ENCODE measurements at places on chromosomes 5 and 9.

DNA sequence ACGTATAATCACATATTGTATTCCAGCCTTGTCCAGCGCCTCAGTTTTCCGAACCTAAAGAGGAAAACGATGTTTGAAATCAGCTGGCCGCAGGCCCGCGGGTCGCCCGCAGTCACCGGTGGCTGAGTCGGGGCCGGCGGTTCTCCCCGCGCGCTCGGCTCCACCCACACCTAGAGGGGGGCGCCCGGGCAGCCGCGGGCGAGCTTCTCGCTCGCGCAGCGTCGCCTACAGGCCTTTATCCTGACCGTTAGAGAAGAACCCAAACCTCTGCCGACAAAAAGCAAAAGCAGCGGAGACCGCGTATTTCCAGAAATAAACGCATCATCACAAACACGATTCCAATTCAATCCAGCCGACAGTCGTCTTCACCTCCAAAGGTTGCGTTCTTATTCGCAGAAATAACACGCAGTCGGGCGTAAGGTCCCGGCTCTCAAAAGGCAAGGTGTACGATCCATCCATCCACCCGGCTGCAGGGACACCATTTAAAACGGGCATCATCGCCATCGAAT, 725 bp upstream of the NIPBL start:
- DNase-seq: peak; percentile 68

DNA sequence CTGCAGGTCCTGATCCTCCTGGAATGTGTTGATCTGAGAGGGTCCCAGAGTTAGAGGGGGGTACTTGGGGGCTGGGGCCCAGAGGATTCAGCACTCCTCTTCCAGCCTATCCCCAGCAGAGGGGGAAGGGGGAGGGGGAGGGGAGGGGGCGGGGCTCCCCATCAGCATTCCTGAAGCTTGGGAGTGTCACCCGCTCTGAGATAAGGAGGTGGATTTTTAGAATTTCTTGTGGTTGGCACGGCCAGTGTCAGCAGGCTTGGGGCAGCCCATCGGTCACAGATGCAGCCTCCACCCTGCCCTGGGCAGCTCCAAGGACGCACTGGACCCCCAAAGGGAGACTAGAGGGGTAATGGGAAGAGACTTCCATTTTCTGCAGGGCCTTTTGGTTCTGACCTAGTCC, 5.3 kb downstream of the FGF18 start:
- no peak for DNase-seq

DNA sequence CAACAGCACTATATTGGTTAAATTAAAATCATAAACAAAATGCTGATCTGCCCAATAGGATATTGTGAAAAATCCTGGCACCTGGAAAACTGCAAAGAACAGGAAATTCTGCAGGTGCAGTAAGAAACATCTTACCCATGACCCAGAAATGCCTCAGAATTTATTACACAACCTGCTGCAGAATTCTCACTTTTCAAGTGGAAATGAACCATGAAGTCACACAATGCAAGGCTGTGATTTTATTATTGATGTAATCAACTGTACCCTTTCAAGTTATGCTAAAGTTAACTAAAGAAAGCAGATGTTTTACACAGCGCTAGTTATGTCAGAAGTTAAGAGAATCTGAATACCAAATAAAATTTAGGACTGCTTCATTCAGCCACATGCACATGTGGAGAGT, 6.0 kb downstream of the STRBP start:
- no peak for DNase-seq

- no peak for DNase-seq
Measured at GRCh38 chr5:54670281-54670680, 152.7 kb downstream of the SNX18 start.

DNA sequence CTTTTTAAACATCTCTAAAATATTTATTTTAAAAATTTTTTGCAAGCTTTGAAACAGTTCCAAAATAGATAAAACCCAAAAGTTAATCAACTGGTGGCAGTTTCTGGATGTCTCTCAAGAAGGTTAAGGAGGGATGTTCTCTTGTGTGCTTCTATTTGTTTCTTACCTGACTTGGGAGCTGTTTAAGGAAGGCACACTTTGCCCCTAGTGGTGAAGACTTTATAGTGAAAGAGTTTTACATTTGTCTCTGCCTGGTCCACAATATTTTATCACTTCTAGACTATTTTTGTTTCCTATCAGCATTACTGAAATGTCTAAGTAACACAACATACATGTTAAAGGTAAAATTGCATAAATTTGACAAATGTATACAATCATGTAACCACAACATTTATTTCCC, 552.8 kb downstream of the SEMA5A start:
- DNase-seq: no peak

GRCh38 chr5:177959315-177959714, 36.7 kb downstream of the PROP1 start:
- DNase-seq: no peak

- no peak for DNase-seq
Measured at GRCh38 chr9:89807682-89808075, 202.9 kb downstream of the GADD45G start.

GRCh38 chr5:142197781-142198180, 89.2 kb downstream of the NDFIP1 start:
- DNase-seq: no peak

- DNase-seq: no peak
Measured at GRCh38 chr9:98375138-98375726, 119.8 kb upstream of the TBC1D2 start.

GRCh38 chr5:127411381-127411780, 106.1 kb upstream of the PRRC1 start:
- no peak for DNase-seq

- DNase-seq: peak; percentile 79
Measured at GRCh38 chr9:113580041-113580953, 116.8 kb downstream of the RGS3 start.

- no peak for DNase-seq
Measured at GRCh38 chr5:161030229-161030628, 178.2 kb upstream of the ATP10B start.

- DNase-seq: no peak
Measured at GRCh38 chr9:20619487-20620200, 2.7 kb downstream of the MLLT3 start.

DNA sequence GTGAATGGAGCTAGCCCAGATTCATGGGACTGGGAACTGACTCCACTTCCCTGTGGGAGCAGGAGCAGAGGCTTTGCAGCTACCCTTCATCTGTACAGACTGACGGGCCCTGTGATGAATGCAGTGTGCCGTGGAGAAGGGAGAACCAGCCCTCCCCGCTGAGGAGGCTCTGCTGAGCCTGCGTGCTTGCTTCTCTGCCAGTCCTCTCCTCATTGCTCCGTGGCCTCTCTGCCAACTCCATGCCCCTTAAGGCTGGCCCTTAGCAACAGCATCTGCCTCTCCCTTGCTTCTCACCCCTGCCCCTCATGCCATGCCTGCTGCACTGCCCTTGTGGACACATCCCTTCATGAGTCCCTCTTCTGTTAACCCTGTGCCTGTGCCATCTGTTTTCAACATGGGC, 53.6 kb downstream of the GADD45G start:
- DNase-seq: no peak

DNA sequence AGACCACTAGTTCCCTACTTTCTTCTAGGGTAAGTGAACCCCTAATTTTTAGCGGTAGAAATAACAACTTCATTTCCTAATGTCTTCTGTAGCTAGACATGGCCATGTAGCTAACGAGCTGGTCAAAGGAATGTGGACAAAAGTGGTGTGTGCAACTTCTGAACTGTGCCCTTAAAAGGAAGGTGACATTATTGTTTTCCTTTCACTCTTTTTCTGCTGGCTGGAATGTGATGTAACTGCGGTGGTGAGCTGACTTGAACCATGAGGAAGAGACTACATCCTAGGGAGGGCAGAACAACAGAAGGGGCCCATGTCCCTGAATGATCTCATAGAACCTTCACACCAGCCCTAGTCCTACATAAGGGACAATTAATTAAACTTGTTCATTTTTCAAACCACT, 1.3 kb upstream of the SNX2 start:
- no peak for DNase-seq
